ENCODE measurements at places on chromosomes 13 and 19.
A peak's percentile ranks its signal among the peaks of the same experiment; 100 is the strongest.

DNA sequence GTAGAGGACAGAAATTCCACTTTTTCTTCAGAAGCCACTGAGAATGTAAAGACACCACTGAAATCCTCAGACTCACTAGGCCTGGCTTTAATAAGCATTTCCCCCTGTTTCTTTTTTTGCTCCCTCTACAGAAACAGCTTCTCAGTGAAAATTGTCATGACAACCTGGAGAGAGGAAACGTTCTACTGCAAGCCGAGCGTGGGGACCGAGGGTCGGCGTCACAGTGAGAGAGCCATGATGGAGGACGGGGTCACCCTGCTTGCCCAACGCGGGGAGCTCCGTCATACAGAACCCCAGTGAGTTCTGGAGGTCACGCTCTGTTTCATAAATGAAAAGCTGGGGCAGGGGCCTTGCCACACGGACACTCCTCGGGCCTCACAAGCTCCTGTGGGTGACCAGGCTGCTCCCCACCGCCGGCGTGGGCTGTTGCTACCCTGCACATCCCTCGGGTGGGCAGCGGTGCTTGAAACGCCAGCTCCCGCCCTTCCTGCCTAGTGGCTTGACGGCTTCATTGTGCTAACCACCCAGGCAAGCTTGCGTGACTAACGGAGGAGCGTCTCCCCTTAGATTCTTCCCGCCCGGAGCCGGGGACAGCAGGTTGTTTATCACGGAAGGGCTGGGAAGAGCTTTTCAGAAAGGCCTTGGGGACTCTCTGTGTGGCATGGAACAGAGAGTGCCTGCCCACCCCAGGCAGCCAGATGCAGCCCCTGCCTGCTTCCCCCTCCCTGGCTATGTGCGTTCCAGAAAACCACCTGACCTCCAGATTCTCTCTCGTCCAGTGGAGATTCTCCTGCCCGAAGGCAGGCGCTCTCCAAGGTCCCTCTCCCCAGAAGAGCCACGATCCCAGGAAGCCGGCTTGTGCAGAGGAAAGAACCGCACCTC lies 153.6 kb downstream of the KATNAL1 start:
- no peak for DNase-seq

DNA sequence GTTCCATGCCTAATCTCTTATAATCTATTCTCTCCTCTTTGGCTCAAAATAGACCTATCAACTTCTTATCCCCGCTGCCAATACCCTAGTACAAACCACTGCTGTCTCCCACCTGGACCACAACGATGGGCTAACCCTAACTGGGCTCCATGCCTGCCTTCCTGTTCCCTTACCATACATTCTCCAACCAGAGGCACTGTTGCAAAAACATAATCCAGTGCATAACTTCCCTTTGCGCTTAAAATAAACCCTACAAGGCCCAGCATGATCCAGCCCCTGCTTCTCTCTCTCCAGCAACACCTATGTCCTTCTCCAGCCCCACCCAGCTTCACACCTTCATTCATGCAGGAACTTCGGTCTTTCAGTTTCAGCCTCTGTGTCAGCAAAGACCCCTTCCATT lies 27.4 kb upstream of the CEBPA start:
- DNase-seq, result no peak

DNA sequence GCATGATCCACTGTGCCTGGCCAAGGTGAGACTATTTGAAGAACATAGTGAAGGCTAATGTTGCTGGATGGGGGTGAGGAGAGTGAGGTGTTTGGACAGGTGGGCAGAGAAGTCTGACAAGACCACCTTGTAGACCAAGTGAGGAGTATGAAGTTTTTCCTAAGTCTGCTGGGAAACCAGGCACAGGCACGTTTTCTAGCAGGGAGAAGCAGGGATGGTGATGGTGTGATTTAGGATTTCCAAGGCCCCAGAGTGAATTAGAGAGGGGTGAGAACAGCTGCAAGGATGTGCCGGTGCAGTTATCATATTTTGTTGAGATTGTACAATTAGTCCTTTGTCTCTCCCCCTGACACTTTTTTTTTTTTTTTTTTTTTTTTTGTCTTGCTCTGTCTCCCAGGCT lies 5.6 kb upstream of the PKN1 start:
- DNase-seq, result no peak

GRCh38 chr19:574658-575526 lies 2.5 kb downstream of the BSG start:
- no peak for DNase-seq

DNA sequence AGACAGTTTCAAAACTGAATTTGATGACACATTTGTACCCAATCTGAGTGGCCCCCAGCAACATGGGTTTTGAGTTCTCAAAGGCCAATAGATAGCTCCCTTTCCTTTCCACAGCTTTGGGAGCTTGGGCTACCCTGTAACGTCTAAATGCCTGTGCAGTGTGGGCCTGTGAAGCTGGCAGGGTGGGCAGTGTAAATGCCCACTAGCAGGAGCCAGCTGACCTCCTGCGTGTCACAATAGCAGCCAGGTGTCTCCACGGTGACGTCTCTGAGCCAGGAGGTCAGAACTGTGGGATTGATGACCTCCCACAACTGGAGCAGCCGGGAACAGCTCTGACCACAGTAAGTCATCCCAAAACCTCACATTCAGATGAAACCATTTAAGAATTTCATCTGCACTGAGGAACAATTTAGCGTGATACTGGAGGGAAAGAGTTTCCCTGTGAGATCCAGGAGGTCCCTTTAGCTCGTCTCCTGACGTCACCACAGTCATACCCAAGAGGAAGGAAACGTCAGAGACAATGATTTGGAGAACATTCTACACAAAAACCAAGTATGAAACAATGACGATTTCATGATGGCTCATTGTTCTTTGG lies at the start of gene IPO5:
TSS of gene IPO5 (plus strand) at position 300 of the 595 bp plus-strand sequence. CDS start 23,022 bp downstream, outside the sequence.
- no peak for DNase-seq

GRCh38 chr13:60402022-60402421 lies 5.0 kb downstream of the TDRD3 start:
- no peak for DNase-seq

DNA sequence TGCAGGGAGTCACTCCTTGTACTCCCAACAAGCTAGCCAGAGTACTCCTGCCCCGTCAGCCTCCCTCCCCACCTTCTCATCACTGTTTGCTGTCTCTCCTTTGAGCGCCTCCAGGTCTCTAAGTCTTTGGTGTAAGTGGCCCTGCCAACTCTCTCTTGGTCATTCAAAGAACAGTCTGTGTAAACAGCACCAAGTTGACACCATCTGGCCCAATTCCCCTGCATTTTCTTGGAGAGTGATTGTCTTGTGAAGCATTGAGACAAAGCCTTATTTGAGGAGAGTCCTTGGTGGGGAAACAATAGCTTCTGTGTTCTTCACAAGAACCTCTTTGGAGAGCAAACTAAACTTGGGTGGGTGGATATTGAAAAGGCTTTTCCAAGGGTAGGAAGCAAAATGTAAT lies 114.6 kb upstream of the RNF113B start:
- no peak for DNase-seq

DNA sequence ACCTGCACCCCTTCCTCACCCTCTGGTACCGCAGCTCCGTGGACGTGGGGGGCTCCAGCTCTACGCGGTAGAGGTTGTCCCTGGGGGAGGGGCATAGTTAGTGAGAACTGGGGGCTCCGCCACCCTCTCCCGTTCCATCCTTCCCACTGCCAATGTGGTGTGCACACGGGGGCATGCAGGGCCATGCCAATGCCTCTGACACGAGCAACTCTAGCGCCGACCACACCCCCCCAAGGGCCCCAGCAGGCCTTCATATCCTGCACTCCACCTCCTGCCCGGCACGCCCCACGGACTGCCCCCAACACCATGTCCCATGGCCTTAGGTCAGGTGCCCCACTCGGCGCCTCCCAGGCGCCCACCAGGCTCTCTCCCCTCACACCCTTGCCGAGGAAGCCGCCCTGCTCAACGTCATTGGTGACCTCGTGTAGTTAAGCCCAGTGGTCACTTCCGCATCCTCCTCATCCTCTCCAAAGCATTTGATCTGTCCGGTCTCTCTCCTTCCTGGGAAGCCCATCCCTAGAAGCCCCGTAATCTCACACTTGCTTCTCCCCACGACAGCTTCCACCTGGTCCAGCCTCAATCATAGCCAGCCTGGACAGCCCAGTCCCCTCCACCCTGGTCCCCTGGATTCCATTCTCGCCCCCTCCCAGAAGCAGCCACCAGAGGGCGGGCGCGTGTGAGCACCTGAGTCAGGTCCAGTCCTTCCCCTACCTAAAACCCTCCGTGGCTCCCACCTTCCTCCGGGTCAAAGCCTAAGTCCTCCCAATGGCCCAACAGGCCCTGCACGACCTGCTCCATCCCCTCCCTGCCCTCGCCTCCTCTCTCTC lies 2.1 kb downstream of the SEMA6B start:
- DNase-seq, result no peak

DNA sequence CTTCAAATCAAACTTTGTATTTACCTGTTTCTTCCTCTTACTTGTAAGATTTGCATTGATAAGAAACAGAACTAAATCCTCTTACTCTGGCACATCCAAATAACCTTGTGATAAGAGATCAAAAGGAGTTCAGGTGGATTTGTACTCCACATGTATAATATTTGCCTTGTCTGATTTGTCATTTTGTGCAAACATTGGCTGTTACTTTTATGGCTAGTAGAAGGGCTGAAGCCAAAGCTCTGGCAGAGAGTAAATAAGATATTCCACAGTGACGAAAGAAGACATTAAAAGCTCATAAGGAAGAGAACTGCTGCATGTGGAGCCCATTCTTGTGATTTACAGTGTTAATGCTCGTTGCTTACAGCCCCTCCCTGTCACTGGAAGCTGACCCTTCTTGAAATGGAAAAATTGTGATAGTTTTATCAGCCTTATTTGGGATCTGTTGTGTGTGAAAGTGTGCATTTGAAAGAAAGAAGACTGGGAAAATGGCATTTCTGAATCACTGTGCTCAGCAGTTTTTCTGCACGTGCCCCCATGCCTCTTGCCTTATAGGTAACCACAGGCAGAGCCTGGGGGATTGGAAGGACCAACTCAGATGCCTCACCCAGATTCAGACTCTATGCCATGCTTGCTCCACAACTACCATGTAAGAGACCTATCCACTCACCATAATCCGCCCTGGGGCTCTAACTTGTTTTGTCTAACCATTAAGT lies 68.2 kb downstream of the OXGR1 start:
- no peak for DNase-seq

GRCh38 chr19:33377586-33378475 lies 4.3 kb downstream of the CEBPG start:
- DNase-seq, result no peak

- no peak for DNase-seq
These were observed 983 bp downstream of the ITM2B start for GRCh38 chr13:48233889-48234488.

- DNase-seq, result no peak
These were observed 5.7 kb downstream of the SOX1 start for GRCh38 chr13:112072534-112073244.

DNA sequence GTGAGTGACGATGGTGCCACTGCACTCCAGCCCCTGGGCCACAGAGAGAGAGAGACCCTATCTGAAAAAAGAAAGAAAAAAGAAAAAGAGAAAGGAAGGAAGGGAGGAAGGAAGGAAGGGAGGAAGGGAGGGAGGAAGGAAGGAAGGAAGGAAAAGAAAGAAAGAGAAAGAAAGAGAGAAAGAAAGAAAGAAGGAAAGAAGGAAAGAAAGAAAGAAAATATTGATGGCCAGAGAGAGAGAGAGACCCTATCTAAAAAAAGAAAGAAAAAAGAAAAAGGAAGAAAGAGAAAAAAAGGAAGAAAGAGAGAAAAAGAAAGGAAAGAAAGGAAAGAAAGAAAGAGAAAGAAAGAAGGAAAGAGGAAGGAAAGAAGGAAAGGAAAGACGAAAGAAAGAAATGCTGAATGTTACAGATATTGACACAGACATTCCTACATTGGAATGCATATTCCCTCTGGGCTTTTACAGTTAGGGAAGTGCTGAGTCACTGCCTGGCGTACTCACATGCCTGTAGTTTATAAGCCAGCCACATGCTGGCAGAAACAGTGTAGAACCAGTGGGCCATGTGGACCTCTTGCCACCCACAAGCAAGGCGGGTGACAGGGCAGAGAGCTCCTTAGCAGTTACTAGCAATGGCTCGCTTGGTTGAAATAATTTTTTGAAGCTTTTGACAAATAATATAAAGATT lies 34.6 kb upstream of the SLC46A3 start:
- DNase-seq, result no peak

DNA sequence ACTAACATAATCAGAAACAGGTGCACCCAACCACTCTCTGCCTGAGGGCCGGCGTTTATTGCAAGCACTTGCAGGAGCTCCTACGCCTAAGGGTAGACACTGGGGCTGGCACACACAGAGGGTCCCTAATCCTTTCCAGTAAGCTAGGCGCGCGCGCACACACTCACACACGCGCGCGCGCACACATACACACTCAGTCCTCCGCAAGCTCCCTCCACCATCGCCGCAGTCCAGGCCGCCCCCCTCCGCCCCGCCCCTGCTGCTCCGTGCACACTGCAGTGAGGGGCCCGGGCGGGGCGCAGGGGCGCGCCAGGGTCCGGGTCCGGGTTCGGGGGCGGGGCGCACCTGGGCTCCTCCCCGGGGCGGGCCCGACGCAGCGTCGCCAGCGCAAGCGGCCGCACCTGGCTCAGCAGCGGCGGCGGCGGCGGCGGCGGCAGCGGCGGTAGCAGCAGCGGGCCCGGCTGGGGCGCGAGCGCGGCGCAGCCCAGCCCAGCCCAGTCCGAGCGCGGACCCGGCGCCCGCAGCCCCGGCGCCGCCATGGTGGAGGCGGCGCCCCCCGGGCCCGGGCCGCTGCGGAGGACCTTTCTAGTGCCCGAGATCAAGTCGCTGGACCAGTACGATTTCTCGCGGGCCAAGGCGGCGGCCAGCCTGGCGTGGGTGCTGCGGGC lies at the start of gene CAMSAP3:
TSS of gene CAMSAP3 (plus strand) at position 398 of the 668 bp plus-strand sequence. CDS start at position 538, 140 bp downstream.
- DNase-seq, result peak; percentile 62

DNA sequence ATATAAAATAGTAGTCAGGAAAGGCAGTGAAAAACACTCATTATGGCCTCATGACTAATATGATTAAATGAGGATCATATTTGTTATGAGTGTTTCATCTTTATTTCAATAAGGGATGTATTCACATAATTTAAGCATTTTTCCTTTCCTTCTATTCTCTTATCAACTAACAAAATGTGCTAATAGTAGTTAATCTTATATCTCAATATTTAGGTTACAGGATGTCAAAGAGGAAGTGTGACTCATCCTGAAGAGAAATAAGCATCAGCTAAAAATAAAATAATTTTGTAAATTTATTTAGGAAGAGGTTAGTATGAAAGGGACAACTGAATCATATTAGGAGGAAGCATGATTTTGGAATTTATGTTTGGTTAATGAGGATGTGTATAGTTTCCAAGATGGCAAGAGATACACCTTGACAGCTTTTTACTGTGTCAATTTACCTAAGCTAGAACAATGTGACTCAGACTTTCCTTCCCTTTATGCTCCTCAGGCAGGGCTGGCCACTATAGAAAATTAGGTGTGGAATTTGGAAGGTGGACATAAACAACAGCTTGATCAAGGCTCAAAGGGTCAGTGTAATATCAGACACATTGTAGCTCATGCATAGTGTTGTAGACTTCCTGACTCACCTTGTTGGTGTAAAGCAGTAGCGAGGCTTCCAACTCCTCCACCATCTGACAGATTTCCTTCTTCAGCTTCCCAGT lies 172.7 kb downstream of the SLITRK1 start:
- DNase-seq, result no peak

Data from activated naive CD8-positive, alpha-beta T cell treated with anti-CD3 and anti-CD28 coated beads for 36 hours (primary cell).